ENCODE measurements at places on chromosomes 6 and 20. TPM values are rescaled to one million over a fixed set of nuclear protein-coding genes. Genes with fewer than 3 reads are reported as not detected.
A peak's percentile ranks its signal among the peaks of the same experiment; 100 is the strongest.

DNA sequence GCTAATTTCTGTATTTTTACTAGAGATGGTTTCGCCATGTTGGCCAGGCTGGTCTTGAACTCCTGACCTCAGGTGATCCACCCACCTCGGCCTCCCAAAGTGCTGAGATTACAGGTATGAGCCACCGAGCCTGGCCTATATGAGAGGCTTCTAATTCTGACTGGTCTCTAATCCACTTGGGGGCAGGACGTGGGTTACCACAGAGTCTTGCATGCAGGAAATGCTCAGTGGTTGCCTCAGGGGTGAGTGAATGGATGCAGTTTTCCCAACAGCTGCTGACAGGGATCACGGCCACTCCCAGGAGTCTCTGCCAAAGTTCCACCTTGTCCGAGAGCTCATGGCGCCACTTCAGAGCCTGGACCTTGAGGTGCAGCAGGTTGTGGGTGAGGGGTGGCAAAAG, 6.4 kb upstream of the FANCE start:
- no peak for DNase-seq

GRCh38 chr20:17513939-17514338, 17.2 kb downstream of the BFSP1 start:
- peak; percentile 21 for DNase-seq

DNA sequence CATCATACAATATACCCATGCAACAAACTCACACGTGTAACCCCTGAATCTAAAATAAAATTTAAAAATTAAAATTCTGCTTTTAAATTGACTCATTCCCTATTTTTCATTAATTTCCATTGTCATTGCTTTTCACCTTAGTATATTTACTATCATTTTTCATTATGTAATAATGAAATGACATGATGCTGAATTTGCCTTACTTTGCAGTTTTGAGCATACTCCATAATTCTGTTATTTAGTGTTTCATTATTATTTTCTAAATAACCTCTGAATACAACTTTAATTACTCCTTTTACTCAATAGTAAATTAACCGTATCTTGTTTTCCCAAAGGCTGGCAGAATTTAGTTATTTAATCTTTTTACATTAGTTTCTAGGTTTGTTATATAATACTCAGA, 719.6 kb downstream of the DOK5 start:
- DNase-seq = no peak

- no peak for DNase-seq
These were observed 22.0 kb upstream of the SRC start for GRCh38 chr20:37323985-37324384.

The SLC17A9 gene
- polyA plus RNA-seq = 0.60 TPM

The GPX5 gene
- not detected for polyA plus RNA-seq

The LAMA4 gene
- polyA plus RNA-seq = 16.6 TPM
